Brain pericyte (primary cell): ENCODE measurements at places on chromosomes 16 and 17.
A peak's percentile ranks its signal among the peaks of the same experiment; 100 is the strongest.

- no peak for DNase-seq
Measured at GRCh38 chr17:2372180-2372579, 28.7 kb downstream of the MNT start.

DNA sequence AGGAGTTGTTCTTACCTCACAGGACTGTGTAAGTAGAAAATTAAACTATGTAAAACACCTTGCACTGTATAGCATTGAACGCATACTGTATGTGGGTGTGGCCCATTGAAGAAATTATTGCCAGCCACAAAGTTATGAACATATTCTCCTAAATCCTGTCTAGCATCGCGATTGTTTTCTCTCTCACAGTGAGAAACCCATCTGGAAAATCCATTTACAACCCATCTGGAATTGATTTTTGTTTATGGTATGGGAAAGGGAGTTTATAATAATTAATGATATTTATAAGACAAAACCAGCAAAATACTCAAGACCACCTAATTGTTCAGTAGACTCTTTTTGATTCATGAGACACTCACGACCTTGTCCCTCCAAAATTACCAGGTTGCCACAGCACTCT lies 22.1 kb upstream of the MON1B start:
- DNase-seq: no peak

- no peak for DNase-seq
Measured at GRCh38 chr16:23807028-23807427, 28.8 kb upstream of the PRKCB start.

DNA sequence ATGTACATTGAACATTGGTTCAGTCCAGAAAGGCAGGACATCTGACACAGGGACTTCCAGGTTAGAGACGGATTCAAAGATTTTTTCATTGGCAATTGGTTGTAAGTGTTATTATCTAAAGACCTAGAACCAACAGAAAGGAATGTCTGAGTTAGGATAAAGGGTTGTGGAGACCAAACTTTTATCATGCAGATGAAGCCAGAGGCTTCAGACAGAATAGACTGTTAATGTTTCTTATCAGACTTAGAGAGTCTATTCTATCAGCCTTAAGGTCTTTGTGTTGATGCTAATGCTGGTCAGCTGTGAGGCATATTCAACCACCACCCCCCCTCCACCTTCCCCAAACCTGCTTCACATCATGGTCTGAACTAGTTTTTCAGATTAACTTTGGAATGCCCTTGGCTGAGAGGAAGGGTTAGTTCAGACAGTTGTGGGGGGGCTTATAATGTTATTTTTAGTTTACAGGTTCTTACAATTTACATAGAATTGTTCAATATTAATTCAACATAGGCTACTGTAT lies 2.1 kb upstream of the ITGB3 start:
- DNase-seq: no peak

- no peak for DNase-seq
Measured at GRCh38 chr16:72277749-72278148, 105.8 kb upstream of the PMFBP1 start.

DNA sequence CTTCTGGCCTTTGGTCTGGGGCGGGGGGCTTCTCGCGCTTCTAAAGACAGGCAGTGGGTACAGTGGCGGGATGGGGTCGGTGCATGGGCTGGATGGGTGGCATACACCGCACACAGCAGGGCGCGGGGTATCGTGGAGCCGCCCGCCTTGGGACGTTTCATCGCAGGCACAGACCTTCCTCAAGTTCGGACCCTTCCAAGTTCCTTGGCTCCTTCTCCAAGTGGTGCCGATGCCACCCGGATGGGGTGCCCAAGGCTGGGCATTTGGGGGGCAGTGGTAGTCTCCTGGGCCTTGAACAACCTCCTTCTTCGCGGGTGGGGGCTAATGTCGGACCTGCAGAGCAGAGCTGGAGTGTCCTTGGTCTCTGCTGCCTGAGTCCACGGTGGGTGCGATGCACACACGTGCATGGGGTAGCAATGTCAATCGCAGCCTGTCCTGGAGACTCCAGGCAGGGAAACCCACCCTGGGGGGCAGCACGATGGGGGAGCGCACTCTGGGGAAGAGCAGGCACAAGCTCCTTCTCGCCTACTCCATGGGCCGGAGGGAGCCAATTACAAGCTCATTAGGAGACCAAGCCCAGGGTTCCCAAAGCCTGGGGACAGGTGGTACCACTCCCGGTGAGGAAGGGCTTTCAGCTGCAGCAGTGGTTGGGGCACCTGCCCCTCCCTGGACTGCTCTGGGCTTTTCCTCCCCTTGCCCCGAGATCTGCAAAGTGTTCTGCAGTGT lies 686 bp upstream of the MTSS2 start:
- DNase-seq: no peak

DNA sequence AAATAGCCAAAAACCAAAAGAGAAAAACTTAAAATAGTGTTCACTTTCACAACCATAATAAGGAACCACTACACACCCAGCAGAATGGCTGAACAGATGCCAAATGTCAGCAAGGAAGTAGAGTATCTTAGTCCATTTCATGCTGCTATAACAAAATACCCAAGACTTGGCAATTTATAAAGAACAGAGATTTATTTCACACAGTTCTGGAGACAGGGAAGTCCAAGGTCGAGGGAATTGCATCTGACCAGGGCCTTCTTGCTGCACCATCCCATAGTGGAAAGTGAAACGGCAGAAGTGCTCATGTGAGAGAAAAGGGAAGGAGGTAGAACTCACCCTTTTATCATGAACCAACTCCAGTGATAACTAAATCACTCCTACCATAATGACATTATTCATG lies 33.8 kb upstream of the CCL22 start:
- no peak for DNase-seq

GRCh38 chr16:78235168-78235800 lies 135.8 kb downstream of the WWOX start:
- DNase-seq: no peak

DNA sequence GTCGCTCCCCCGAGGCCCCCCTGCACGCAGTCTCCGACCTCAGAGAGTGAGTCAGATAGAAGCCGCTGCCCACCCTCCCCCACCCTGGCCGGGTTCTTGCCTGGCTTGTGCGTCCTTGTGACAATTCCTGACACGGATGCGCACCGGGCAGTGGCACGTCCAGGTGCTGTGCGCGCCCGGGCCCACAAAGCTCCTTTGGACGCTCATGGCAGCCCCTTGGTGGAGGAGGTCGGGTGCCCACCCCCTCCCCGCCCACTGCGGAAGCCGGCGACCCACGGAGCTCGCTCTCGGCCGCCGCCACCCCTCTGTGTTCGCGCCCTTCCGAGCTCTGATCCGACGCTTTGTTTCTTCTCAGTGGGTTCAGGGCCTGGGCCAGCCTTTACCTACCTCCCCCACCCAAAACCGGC lies 662 bp upstream of the TUBB3 start:
- DNase-seq: peak; percentile 61

- no peak for DNase-seq
Measured at GRCh38 chr16:28202147-28202746, 9.5 kb downstream of the XPO6 start.

DNA sequence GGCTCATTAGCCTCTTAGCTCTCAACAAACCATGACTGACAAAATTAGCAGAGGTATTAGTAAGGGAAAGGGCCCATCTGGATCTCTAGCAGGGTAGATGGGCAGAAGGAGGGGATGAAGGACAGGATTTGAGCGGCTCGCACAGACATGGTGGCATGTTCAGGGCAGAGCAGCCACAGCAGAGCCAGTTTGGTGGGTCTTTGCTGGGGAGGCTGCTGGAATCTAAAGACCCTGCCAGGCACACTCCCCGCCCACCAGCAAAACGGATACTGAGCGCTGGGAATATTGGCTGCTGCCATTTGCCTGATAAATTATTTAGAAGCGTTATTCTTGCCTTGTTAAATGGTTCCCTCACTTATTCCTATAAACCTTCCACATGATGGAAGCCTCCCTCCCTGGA lies 20.7 kb upstream of the NAT9 start:
- DNase-seq: no peak

- DNase-seq: peak; percentile 61
Measured at GRCh38 chr16:84718-85406, 6.8 kb downstream of the MPG start.

DNA sequence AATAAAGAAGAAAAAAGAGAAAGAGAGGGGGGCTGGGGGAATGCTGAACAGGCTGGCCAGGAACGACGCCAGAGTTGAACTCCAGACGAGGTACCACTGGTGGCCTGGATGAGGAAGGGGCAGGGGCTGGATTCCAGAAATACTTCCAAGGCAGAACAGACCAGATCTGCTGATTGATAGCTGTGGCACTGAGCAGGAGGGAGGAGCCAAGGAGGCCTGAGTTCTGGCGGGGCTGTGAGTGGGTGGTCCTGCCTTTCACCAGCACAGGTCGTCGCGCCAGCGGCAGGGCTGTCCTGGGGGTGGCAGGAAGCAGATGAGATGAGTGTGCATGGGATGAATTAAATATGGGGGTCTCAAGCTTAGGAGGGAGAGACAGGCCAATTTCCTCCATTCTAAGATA lies 5.5 kb downstream of the CCDC42 start:
- no peak for DNase-seq

DNA sequence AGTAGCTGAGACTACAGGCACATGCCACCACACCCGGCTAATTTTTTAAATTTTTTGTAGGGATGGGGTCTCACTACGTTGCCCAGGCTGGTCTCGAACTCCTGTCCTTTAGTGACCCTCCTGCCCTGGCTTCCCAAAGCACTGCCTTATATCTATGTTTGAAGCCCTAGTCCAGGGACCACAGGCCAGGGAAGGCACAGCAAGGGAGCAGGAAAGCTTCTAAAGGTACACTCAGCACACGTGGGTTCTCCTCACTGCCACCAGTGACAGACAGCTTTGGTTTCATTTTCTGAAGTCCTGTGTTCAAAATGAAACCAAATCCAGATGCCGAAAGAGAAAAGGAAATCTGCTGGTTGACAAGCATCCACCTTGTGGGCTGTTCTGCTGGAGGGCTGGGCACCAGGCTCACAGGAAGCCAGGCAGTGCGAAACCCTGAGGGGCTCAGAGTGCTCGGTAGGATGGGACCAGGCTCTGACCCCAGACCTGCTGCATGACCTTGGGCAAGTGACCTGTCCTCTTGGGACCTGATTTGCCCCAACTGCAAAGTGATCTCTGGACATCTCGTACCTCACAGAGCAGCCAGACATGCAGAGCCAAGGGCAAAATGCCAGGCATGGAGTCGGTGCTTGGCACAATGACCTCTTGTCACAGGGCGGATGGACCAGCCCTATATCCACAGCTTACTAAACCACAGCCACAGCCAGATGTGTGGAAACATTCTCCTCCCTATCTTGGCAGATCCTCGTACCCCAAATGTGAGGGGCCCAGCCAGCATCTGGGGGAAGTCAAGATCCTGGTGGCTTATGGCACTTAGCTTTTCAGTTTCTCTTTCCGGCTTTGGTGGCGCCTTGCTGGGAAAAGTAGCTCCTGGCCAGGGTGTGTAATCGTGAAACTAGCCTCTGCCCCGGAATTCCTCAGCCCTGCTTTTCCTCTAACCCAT lies 2.8 kb upstream of the SOCS1 start:
- no peak for DNase-seq

- DNase-seq: no peak
Measured at GRCh38 chr16:6125483-6126259, 1028.1 kb upstream of the EEF2KMT start.

GRCh38 chr17:45149669-45150664 lies 1.7 kb downstream of the HEXIM1 start:
- DNase-seq: no peak

DNA sequence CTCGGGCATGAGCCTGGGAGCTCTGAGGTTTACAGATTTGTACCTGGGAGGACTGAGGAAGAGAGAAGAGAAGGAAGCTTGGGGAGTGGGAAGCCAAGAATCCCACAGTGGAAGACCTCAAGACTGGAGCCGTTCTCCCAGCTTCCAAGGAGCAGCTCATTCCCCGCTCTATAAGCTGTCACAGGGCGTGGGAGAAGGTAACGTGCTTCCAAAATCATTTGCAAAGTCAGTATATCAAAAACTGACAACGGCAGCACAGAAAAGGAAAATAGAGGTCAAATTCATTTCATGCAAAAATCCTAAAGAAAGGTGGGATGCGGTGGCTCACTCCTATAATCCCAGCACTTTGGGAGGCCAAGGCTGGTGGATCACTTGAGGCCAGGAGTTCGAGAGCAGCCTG lies 7.8 kb downstream of the PIK3R5 start:
- DNase-seq: no peak

GRCh38 chr17:57832314-57833178 lies 17.3 kb downstream of the MRPS23 start:
- DNase-seq: no peak

DNA sequence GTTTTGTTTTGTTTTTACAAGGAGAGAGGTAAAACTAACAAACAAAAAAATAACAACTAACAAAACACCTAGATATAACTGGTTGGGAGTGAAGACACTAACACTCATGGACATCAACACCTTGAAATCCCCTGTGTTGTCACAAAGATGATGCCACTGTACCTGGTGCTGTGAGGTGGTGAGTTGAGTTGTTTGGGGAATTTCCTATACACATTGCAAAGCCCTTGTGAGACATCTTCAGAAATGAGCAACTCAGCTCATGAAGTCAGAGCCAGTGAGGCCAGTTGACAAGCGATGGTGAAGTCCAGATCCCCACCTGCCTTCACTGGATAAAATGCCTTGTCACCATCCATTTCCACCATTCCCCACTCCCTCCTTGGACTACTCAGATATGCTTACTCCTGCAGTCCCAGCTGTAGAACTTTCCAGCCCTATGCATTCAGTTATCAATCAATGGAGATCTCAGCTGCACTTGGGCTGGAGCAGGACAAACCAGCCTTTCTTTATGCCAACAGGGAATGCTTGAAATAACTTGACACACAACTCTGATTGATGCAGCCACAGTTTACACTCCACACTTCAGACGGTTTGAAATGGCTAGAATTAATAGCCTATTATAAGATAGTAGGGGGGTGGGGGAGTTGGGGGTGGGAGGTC lies 22.2 kb downstream of the ANKFN1 start:
- DNase-seq: no peak

DNA sequence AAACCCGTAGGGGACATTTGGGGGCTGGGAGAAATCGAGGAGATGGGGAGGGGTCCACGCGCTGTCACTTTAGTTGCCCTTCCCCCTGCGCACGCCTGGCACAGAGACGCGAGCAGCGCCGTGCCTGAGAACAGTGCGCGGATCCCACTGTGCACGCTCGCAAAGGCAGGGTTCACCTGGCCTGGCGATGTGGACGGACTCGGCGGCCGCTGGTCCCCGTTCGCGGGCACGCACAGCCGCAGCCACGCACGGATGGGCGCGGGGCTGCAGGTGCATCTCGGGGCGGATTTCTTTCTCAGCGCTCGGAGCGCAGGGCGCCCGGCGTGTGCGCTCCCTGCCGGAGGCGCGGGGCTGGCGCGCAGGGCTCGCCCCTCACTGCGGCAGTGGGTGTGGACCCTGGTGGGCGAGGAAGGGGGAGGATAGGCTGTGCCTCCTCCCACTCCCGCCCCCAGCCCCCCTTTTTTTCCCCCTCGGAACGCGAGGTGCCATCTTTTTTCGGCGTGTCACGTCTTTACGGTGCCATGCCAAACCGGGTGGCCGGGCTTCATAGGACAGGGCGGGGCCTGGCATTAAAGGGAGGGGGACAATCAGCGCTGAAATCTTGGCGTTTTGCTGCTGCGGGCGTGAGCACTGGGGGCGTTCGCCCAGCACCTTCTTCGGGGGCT lies 1.1 kb downstream of the MAPT start:
- DNase-seq: no peak

- no peak for DNase-seq
Measured at GRCh38 chr17:6497496-6498221, 53.4 kb downstream of the PIMREG start.
